ENCODE measurements at places on chromosomes 2 and 18.
A peak's percentile ranks its signal among the peaks of the same experiment; 100 is the strongest.

DNA sequence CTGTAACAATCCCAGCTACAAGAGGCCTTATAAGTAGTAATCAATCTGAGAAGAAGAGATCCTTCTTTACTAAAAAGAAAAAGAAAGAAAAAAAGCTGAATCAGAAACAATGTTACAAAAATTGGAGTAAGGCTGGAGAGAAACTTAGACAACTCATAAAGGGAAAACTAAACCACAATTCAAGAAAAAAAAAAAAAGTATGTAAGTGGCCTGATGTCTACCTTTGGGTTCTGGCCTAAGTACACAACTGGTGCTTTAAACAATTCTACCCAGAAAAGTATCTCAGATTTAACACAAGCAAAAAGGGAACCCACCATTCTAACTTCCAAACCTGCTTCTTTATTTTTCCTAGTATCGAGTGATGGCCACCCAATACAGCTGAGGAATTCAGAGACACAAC, 45.3 kb downstream of the ZNF521 start:
- DNase-seq: no peak

- DNase-seq: no peak
Measured at GRCh38 chr2:199455545-199456382, 2.0 kb downstream of the SATB2 start.

- peak; percentile 43 for DNase-seq
Measured at GRCh38 chr2:127103243-127104165, 3.5 kb downstream of the BIN1 start.

GRCh38 chr2:129008055-129008880, 689.6 kb upstream of the HS6ST1 start:
- DNase-seq: no peak

Data from right cardiac atrium (tissue), 5 donors.